ENCODE measurements at places on chromosomes 12 and 14.

DNA sequence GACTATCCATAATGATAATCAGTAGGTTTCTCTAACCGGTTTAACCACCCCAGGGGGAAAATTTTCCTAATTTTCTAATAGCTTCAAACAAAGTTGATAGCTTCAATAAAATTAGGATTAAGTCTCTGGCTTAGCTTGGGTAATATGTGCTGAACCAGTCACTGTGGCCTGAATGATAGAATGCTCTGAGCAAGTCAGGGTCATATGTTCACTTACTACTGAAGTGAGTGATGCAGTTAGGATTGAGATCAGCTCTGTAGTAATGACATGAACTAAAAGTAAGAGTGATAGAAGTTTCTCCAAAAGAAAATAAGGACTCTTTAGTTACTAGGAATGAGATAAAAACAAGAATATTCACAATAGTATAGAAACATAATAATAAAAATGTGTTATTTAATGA, 32.6 kb downstream of the ETNK1 start:
- no peak overlapping the region for H3K4me3 ChIP-seq
- H3K4me1 ChIP-seq: no peaks in the 10 kb centered on the region
- DNase-seq: no peak

GRCh38 chr12:119869720-119870119, 7.4 kb downstream of the CIT start:
- no peaks in the 10 kb centered on the region for H3K27me3 ChIP-seq
- H3K4me1 ChIP-seq: no peaks in the 10 kb centered on the region
- no peak overlapping the region for H3K4me3 ChIP-seq
- no peak overlapping the region for H3K27ac ChIP-seq
- H3K36me3 ChIP-seq: peaks cover 6% of the 10 kb centered on the region

DNA sequence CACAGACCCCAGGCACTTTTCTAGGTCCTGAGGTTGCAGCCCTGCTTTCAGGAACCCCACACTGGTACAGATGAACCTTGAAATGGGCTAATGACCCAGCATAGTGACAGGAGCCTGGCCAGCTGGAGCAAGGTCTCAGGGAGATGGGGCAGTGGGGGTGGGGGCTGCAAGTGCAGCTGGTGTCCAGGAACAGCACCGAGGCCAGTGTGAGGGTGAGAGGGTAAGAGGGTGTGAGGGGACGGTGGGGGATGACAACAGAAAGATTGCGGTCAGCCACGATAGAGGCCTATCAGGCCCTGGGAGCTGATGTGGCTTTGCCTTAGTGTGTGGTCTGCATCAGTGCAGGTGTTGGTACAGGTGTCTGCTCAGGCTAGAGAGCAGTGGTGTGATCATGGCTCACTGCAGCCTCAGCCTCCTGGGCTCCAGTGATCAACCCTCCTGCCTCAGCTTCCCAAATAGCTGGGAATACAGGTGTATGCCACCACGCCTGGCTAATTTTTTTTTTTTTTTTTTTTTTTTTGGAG, 59.7 kb downstream of the EP400 start:
- H3K4me3 ChIP-seq: no peak overlapping the region
- peaks cover 13% of the 10 kb centered on the region for H3K36me3 ChIP-seq
- no peaks in the 10 kb centered on the region for H3K4me1 ChIP-seq
- DNase-seq: no peak
- no peak overlapping the region for H3K27ac ChIP-seq

DNA sequence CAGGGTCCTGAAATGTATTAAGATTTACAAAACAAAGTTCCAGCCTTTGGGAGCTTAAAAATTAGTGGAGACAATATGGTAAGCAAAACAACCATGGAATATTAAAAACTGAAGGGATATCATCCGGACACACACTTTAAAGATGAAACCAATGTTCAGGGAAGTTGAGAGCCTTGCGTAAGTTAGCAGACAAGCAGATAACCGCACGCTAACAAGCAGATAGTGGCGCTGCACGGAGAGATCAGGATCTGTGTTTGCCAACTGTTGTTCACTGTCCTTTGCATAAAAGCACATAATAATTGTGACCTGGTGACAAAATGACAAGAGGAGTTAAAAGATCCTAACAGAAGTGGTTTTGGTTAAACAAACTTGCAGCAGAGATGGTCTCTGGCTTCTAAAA, 14.3 kb upstream of the TMEM229B start:
- H3K27me3 ChIP-seq: no peaks in the 10 kb centered on the region
- no peak overlapping the region for H3K4me3 ChIP-seq
- no peak for DNase-seq
- no peaks in the 10 kb centered on the region for H3K36me3 ChIP-seq
- no peak overlapping the region for H3K27ac ChIP-seq

DNA sequence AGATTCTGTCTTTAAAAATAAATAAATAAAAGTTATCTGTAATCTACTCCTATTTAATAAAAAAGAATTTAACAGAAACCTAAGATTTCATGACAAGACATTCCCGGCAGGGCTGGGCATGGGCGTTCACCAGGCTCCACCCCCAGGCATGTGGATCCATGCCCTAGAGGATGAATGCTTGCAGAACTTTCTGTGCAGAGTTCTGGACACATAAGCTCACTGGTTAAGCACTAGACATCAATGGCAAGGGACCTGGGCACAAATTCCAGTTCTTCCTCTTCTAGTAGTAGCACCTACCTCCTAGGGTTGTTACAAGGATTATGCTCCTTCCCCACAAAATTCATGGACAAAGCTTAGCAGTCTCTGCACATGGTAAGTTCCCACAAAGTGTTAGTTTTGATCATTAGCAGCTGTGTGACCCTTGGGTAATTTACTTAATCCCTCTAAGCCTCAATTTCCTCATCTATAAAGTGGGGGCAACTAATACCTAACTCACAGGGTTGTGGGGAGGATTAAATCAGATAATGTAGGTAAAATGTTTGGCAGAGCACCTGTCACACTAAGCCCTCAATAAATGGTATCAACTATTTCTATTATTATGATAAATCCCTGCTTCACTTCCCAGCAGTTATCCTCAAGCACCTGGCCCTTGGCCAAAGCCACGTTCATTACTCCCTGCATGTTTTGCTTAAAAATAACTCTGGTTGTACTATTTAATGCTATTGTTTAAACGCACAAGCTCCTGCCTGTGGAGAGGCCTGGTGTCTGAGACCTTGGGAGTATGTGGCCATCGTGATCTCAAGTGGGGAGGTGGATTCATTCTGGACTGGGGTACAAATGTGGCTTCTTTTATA, 9.8 kb downstream of the GALNT6 start:
- H3K27me3 ChIP-seq: no peaks in the 10 kb centered on the region
- H3K27ac ChIP-seq: no peak overlapping the region
- H3K4me3 ChIP-seq: no peak overlapping the region
- no peak for DNase-seq
- H3K36me3 ChIP-seq: no peaks in the 10 kb centered on the region

GRCh38 chr12:130795906-130796305, 43.1 kb downstream of the STX2 start:
- H3K4me1 ChIP-seq: no peaks in the 10 kb centered on the region
- H3K4me3 ChIP-seq: no peak overlapping the region
- DNase-seq: no peak
- H3K27ac ChIP-seq: no peak overlapping the region
- peaks cover 6% of the 10 kb centered on the region for H3K36me3 ChIP-seq
- no peaks in the 10 kb centered on the region for H3K27me3 ChIP-seq
